ENCODE measurements at places on chromosomes 7 and 10.

DNA sequence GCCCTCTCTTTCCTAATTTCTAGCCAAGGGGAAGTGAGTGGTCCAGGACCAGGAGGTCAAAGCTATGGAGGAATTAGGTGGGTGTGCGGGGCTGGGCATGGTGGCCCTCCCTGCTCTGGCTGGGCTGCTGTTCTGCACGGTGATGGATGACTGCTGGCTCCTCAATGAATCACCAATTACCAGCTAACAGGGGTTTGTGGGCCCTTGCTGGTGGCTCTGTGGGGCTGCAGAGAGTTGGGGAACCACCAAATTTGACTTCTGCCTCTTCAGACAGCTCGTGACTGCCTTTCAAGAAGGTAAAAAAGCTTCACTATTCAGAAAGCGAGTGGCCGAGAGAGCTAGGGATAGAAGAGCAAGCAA, 35.0 kb upstream of the HABP2 start:
- no peak for DNase-seq

GRCh38 chr7:24728503-24729364, 28.5 kb downstream of the GSDME start:
- DNase-seq: no peak

DNA sequence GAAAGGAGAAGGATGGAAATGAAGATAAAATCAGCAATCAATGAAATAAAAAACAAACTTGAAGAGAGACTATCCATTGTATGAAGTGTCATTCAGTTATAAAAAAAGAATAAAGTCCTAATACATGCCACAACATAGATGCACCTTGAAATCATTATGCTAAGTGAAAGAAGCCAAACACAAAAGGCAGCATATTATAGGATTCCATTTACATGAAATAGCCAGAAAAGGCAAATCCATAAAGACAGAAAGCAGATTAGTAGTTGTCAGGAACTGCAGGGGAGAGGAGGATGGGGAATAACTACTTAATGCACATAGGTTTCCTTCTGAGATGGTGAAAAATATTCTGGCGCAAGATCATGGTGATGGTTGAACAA, 6.6 kb upstream of the PON1 start:
- no peak for DNase-seq

- DNase-seq: no peak
Observed at GRCh38 chr7:71488308-71488707, 356.4 kb downstream of the GALNT17 start.

DNA sequence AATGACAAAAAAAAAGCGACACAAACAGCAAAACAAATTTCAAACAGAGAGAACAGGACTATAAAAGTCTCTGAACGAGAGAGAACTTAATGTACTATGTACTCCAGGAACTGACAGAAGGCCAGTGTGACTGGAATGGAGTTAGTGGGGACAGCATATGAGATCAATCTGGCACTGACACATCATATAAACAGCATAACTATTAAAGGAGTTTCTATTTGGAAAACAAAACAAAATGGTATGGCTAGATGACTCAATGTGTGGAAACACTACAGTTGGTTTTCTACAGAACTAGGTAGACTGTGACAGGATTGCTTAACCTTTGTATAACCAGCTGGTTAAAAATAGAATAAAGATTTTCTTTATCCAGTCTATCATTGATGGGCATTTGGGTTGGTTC, 232.9 kb upstream of the KAT6B start:
- DNase-seq: no peak

DNA sequence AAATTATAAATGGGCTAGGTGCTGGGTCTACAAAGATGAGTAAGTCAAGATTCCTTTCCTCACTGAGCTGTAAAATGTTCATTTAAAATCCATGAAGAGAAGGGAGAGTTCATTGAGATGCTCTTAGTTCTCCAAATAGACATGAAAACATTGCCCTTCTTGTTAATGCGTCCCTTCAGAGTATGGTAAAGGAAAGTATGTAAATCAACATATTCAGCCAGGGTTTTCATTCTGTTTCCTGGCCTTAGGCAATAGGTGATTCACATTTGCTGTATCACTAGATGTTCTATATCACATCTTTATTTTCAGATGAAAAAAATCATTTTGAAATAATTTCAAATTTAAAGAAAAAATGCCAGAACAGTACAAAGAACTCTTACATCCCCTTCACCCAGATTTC, 5.4 kb downstream of the ANKIB1 start:
- DNase-seq: no peak

- DNase-seq: no peak
Observed at GRCh38 chr7:75048435-75049379, 24.9 kb downstream of the RCC1L start.

DNA sequence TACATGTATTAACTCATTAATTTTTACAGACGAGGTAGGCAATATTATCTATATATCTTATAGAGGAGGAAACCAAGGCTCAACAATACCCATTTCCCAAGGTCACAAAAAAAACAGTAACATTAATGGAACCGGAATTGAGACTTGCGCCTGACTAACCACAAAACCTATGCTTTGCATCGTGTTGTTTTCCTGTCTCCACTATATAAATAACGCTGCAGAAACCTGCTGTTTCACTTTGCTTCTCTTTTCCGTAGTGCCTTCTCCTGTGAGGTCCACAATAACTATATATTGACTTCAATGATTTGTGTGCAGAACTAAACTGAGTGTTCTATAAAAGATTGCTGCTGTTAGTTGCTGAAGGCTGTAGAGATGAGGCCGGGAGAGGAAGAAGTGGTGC, 97.7 kb upstream of the RPA3 start:
- DNase-seq: no peak

GRCh38 chr7:143252006-143252405, 11.2 kb upstream of the GSTK1 start:
- DNase-seq: no peak

- peak; percentile 98 for DNase-seq
Observed at GRCh38 chr7:100835903-100836811, 8.8 kb upstream of the EPHB4 start.

DNA sequence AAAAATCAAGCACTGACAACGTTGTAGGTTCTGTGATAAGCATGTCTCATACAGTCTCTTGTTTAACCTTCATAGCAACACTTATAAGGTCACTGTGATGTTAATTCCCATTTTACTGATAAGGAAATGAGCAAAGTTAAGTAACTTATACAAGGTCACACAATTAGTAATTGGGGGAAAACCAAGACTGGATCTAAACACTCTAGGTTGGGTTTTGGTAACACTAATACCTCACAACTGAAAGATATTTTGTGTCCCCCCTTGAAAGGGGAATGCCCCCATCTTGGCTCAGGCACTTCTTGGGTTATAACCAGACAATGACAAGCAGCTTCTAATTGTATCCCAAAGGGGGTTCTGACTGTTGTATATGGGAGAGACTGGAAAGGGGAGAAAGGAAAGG, 36.0 kb upstream of the ABCB4 start:
- no peak for DNase-seq

DNA sequence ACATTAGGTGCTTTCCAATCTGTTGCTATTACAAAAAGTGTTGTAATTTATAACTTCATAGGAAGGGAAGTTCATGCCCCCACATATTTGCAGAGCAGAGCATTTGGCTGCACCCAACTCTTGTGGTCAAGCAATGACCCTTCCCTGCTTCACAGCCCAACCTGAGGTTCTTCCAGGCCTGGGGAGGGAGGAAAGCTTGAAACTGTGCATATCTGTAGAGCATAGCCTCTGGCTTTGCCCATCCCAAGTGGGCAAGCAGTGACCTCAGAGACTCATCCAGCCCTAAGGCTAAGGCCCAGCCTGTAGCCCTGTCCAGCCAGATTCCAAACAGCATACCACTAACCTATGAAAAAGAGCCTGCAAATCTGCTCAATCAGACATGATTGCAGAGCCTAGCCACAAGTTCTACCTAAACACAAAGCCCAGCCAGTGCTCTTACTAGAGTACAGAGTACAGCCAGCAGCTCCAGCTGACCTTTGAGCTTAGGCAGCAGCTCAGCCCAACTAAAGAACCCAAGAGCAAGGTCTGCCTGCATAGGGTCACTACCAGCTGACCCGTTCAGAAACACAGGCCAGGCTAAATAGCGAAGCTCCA, 14.4 kb upstream of the GSTK1 start:
- DNase-seq: no peak

GRCh38 chr10:106913348-106913747, 251.2 kb downstream of the SORCS1 start:
- DNase-seq: peak; percentile 50

DNA sequence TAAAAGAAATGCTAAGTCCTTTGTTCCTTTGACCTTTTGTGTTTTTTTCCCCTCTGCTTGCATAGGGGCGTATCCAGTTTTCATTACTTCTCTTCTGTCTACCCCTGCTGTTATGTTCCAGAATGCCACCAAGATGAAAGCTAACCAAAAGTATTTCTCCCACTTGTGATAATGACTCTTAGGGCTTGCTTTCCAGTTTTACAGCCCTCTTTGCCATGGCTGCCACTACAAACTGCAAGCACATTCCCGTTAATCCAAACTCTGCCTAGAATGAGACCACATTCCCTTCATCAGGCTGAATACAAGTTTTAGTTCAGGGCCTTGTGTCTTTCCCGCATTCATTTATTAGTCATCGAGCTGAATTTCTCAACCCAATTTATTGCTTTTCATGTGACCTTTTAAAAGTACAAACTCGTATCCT, 23.6 kb upstream of the CD36 start:
- no peak for DNase-seq
